ENCODE measurements at places on chromosomes 1 and 21. TPM values are rescaled to one million over a fixed set of nuclear protein-coding genes. Genes with fewer than 3 reads are reported as not detected.
A peak's percentile ranks its signal among the peaks of the same experiment; 100 is the strongest.

- DNase-seq: no peak
- no peaks in the 10 kb centered on the region for H3K27me3 ChIP-seq
- H3K36me3 ChIP-seq: no peaks in the 10 kb centered on the region
- H3K27ac ChIP-seq: no peak overlapping the region
These were observed 17.4 kb downstream of the FMN2 start for GRCh38 chr1:240109130-240109529.

DNA sequence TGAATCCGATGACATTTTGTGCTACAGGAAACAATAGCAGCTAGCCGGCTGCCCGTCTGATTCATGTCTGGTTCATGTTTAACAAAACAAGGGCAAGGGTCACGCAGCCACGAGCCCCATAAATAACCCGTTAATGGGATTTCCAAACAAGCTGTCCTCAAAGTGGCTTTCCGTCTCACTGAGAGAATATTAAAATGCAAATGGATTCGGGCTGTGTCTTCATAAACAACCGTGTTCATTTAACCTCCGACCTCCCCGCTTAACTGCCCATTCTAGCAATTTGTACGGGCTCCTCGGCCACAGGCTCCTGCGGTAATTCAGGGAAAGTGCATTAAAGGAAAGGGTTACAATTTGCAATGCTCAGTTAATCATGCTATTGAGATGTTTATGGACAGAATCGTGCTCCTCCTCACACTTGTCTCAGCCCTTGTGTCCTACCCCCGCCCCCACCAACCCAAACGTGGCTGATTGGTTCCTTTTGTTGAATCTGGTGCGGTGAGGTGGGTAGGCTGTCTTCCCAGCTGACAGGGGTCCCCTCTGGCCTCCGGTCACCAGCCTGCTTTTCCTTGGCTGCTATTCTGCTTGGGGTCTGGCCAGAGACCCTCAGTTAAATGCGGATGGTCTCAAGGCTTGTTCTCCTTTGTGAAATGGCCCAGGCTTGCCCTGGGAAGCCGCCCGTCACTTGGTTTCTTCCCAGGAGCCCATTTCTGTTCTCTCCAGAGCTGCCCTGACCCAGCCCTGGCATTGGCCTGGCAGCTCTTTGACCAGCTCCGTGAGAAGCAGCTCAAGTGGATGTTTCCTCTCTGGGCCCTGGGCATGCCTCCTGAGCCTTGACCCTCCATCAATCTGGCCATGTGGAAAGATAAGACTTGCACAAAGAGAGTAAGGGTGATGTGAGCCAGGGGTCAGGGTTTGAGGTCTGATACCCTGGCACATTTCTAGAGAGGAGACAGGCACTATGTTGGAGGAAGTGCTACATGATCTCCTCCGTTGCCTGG, 200.7 kb upstream of the POU3F1 start:
- H3K36me3 ChIP-seq: no peaks in the 10 kb centered on the region
- peak; percentile 73 for DNase-seq
- no peak overlapping the region for H3K4me3 ChIP-seq
- no peaks in the 10 kb centered on the region for H3K27me3 ChIP-seq
- H3K27ac ChIP-seq: no peak overlapping the region
- H3K4me1 ChIP-seq: peaks cover 22% of the 10 kb centered on the region

- no peaks in the 10 kb centered on the region for H3K36me3 ChIP-seq
- no peak for DNase-seq
- H3K27me3 ChIP-seq: no peaks in the 10 kb centered on the region
- no peaks in the 10 kb centered on the region for H3K4me1 ChIP-seq
- H3K27ac ChIP-seq: no peak overlapping the region
These were observed 114.7 kb downstream of the ERG start for GRCh38 chr21:38383411-38384237.

DNA sequence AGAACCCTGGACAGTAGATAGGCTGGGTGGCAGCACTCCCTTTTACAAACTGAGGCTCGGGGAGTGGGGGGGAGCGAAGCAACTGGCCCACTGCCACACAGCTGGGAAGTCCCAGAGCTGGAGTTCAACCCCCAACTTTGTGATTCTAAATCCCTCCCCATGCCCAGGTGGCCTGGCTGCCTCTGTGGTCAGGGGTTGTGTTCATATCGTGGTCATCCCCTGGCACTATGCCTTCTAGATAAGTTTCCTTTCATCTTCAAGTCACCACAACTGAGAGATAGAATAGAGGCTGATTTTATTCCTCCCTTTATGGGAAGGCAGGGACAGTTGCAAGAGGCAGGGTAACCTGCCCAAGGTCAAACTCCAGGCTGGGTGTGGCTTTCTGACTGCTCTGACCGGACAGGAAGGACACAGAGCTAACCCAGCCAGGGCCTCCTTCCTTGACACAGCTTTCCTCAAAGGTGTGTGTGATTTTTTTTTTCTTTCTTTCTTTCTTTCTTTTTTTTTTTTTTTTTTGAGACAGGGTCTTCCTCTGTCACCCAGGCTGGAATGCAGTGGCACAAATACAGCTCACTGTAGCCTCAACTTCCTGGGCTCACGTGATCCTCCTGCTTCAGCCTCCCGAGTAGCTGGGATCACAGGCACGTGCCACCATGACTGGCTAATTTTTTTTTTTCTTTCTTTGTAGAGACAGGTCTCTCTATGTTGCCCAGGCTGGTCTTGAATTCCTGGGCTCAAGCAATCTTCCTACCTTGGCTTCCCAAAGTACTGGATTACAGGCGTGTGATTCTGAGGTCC, 18.4 kb upstream of the TNFRSF1B start:
- no peaks in the 10 kb centered on the region for H3K27me3 ChIP-seq
- no peak for DNase-seq
- no peak overlapping the region for H3K4me3 ChIP-seq
- H3K36me3 ChIP-seq: no peaks in the 10 kb centered on the region
- no peaks in the 10 kb centered on the region for H3K4me1 ChIP-seq

Gene TRAF3IP3
- 6.9 TPM for total RNA-seq

Gene GJB3
- 0.52 TPM for total RNA-seq

Gene LGR6
- 4.1 TPM for total RNA-seq

Gene NBPF6
- not detected for total RNA-seq

Gene CLEC20A
- not detected for total RNA-seq

All from lung (tissue), 17 donors.